Stimulated activated CD8-positive, alpha-beta memory T cell treated with anti-CD3 and anti-CD28 coated beads, Interleukin-12 subunit alpha, Interleukin-12 subunit beta, amount 100 ng/mL, for 4 hours (primary cell): ENCODE measurements at places on chromosomes 3 and 15.

- DNase-seq = no peak
These were observed 167.1 kb downstream of the ARRDC4 start for GRCh38 chr15:98127586-98127985.

- no peak for DNase-seq
These were observed 16.4 kb upstream of the ANXA2 start for GRCh38 chr15:60414016-60414682.

DNA sequence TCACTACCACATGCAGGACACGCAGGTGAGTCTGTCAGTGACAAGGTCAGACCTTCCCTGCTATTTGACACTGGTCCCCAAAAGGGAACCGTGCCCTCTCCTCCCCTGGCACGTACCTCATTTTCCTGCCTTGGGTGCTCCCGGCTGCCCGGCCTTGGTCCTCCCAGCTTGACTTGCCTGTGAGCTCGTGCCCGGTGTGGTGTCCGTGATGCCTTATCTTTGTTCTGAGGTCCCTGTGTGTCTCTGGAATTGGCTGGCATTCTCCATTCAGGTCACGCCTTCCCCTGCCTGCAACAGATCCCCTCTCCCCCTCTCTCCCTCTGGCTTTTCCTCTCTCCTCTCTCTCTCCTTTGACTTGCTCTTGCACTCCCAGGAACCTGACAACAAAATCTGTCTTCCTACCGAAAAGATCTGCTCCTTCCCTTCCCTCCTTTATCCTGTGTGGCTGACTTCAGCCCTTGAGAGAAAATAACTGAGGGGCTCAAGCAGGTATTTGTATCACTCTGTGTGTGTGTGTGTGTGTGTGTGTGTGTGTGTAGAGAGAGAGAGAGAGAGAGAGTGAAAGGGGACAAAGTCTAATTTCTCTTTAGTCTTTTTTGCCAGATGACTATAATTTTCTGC lies at the start of gene MASP1:
MASP1 (minus strand) TSS at position 226 of the 621 bp plus-strand sequence; CDS start at position 121, 105 bp downstream.
- DNase-seq = no peak

DNA sequence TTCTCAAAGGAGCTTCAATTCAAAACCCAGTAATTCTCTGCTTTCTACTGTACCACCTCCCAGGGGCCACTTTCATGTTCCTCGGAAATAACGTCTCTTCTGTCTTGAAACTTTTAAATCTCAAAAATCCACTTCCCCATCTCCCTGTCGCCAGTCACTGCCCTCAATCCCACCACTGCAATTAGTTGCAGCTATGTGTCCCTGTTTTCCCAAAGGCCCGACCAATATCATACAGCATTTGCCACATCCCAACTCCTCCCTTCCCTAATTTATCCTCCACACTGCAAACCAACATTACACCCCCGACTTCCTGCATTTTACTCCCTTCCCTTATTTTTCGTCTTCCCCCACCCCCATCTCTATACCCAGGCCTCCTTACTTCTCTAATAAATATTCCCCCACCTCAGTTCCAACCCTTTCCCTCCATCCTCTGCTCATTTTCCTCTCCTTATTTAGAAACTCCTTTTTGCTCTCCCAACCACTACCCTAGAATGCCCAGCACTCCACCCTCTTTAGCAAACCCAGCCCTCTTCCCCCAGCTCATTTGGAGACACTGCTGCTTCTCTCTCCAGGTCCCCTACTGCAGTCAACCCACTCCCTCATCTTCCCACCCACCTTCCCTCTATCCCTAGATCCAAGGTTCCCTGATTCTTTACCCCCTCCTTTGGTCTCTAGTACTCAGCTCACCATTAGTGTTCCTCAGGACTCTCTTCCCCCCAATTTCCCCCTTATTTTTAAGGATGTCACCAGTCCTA lies 1.1 kb downstream of the NPTN start:
- DNase-seq = no peak

DNA sequence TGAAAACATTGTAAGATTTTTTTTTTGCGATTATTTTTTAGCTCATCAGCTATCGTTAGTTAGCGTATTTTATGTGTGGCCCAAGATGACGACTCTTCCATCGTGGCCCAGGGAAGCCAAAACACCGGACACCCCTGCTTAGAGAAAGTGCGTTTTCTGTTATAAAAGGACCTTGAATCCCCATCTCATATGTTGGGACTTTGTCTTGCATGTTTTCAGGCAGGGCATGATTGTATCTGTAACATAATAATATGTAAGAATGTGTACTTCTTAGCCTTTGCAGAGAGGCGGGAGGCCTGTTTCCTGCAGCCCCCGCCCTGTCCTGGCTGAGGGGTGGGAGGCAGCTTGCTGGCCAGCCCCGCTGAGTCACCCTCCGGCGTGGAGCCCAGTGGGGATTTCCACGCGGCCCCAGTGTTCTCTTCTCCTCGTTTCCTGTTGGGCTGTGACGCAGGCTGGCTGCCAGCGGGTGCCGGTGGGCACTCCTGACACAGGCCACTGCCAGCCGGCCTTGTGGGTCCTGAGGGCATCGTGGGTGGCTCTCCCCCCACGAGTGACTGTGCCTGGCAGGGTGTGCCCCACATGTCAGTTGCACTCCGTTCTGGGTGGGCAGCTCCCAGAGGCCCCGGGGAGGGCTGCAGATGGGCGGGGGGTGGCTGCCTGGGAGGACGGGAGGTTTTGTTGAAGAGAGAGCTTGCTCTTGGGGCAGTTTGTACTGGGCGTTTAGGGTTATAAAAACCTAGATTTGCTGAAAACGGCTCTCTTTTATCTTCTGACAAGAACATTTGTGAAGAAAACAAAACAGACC lies 55.6 kb downstream of the SMAD3 start:
- DNase-seq = peak; percentile 86

- no peak for DNase-seq
These were observed 154.8 kb downstream of the ADAMTS17 start for GRCh38 chr15:100186960-100187359.

GRCh38 chr15:67150023-67150860 lies 84.8 kb downstream of the SMAD3 start:
- no peak for DNase-seq

DNA sequence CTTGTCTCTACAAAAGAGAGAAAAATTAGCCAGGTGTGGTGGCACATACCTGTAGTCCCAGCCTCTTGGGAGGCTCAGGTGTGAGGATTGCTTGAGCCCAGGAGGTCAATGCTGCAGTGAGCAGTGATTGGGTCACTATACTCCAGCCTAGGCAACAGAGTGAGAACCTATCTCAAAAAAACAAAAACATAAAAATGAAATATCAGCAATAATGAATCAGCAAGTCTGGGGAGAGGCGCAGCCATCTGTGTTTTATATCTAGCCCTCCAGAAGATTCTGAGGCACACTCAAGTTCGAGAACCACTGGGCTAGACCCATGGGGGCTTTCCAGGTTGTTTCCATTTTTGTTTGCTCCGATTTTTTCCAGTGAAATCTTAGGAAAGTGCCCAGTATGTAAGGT lies 88.1 kb upstream of the BCL6 start:
- DNase-seq = no peak

GRCh38 chr3:187021748-187022402 lies 91.5 kb downstream of the ST6GAL1 start:
- no peak for DNase-seq

- peak; percentile 87 for DNase-seq
These were observed at the start of gene TSPAN3 for GRCh38 chr15:77070495-77071304. Gene TSPAN3 (minus strand): TSS chr15:77071109. CDS start chr15:77070954, 155 bp downstream.

- no peak for DNase-seq
These were observed 919 bp downstream of the IDH2 start for GRCh38 chr15:90101130-90101968.

- DNase-seq = no peak
These were observed 71.0 kb downstream of the TP63 start for GRCh38 chr3:189702066-189702646.

DNA sequence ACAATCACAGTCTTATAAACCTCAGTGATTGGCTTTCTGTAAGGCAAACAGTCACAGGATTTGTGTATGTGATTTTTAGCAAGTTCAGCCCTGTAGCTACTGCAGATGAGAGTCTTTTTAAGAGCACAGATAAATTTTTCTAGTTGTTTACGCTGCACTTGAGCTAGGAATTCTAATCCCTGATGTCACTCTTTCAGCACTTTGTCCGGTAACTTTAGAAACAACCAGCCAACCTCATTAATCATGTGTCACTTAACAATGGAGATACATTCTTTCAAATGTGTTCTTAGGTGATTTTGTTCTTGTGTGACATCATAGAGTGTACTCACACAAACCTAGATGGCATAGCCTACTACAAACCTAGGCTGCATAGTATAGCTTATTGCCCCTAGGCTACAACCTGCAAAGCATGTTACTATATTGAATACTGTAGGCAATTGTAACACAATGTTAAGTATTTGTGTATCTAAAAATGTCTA lies 36.8 kb upstream of the GOLGA6L2 start:
- DNase-seq = no peak

- DNase-seq = no peak
These were observed 646.1 kb downstream of the SQOR start for GRCh38 chr15:46280762-46281542.

DNA sequence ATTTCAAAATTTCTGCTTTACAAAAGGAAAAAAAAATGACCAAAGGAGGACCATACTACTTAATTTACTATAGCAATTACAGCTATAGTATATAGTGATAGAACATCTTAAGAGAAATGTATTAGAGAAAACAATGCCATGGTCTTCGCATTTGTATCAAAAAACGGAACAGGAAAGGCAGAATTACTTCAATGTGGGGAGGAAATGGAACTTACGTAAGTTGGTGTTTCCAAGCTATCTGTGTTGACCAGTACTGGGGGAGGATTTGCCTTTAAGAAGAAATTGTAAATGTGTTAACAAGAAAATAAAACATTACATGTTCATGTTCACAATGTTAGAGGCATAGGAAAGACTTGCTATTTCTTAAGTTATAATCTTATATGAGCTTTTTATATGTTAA lies 119.9 kb upstream of the MELTF start:
- DNase-seq = no peak

- no peak for DNase-seq
These were observed 437.2 kb downstream of the SI start for GRCh38 chr3:164641071-164641470.

GRCh38 chr3:153159771-153160397 lies 2.1 kb upstream of the RAP2B start:
- no peak for DNase-seq

- DNase-seq = no peak
These were observed 654.5 kb upstream of the CFAP20DC start for GRCh38 chr3:59704292-59704691.

GRCh38 chr3:41608347-41608746 lies 353.6 kb downstream of the ULK4 start:
- DNase-seq = no peak

GRCh38 chr3:5430701-5431100 lies 243.2 kb downstream of the EDEM1 start:
- DNase-seq = no peak

DNA sequence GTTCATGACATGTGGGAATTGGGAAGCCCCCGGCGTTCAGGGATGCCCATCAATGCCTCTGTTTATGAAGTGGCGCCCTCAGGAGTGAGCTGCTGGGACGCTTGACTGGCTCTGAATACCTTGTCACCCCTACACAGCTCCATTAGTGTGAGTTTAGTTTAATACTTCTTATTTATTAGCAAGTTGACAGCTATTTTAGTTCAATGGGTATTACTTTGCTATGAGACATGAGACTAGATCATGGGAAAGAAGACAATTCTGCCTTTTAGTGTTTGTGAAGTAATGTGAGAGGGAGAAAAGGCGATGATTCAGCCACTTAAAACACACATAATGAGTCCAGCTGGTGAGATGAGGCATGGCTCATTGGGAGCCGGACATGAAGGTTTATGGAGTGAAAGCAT lies 678.5 kb downstream of the NR2F2 start:
- DNase-seq = no peak
